ENCODE measurements at places on chromosomes 7 and 10. TPM values are rescaled to one million over a fixed set of nuclear protein-coding genes. Genes with fewer than 3 reads are reported as not detected.

- no peak for DNase-seq
These were observed 441 bp downstream of the BMI1 start for GRCh38 chr10:22321156-22321923.

The NDUFA5 gene
- total RNA-seq, result 31.4 TPM

DNA sequence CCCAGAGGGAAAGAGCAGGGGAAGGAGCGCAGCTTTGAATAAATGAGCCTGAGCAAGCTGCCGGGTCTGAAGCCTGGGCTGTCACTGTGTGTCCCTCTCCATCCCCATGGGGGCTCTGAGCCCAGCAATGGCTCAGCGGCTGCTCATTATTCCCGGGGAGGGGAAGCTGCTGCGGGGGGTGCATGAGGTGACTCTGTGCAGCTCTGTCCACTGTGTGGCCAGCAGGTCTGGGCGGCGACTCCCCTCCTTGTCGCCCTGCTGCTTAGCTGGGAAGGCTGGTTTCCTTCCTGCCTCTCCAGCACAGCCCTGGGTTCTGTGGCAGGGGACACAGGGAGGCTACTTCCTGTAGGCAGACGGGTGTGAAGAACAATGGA, 234.2 kb downstream of the PRPF18 start:
- no peak for DNase-seq

The LDB3 gene
- total RNA-seq, result not detected

DNA sequence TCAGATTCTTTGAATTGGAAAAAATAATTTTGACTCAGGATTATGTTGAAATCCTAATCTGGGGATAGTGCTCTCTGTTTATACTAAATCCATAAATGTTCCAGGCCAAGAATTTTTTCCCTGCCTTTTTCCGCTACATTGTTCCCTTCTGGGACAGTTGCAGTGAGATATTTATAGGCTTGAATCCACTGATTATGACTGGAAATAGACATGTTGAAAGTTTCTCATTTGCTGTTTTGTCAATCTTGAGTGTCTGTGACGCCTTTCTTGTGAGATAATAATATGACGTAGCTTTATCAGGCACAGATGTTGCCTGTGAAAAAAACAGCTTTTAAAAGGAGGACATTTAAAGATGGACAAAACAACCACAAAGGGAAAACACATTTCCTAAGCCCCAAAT, 155.9 kb downstream of the ARID5B start:
- no peak for DNase-seq

The KIAA1217 gene
- total RNA-seq, result 20.2 TPM

All from epithelial cell of proximal tubule (primary cell).